ENCODE measurements at places on chromosomes 1 and 21. TPM values are rescaled to one million over a fixed set of nuclear protein-coding genes. Genes with fewer than 3 reads are reported as not detected.

DNA sequence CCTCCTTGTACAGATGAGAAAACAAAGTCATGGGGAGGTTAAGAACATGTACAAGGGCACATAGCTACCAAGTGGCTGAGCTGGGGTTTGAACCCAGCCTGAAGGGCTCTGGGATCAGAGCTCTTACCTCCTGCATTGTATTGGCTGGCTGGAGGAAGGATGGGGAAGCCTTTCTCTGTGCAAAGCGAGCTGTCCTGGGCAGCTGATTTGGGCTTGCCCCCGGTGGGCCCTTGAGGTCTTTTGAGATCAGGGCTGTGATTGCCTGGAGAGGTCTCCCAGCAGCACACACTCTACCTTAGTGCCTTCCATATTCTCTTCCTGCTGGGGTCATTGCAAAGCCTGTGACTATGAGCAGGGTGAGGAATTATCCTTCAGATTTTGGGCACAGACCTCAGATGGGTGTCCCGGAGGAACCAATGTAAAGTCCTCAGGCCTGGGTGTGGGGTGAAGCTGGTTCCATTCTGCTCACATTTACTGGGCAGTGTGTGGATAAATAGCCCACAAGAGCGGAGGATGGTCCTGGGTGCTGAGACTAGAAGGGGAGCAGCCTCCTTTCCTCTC, 53.3 kb upstream of the EPS8L3 start:
- DNase-seq, result no peak

DNA sequence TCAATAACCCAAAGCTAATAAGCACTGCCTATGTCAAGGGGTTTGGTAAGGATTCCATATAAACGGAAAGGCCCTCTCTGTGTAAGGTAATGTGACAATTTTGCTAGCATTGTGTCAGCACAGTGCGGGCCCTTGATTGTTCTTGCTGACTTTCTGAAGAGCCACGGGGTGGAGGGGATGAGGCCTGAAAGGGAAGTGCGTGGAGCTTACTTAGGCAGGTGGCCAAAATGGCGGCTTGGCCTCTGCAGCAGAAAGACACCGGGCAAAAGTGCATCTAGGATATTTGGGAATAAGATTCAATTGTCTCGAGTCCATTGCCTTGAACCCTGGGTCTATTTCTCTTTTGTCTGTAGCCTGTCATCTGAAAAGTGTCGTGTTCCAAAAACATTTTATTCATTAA, 114.3 kb downstream of the TGFB2 start:
- no peak for DNase-seq

GRCh38 chr1:155160128-155160527, 13.0 kb downstream of the KRTCAP2 start:
- DNase-seq, result no peak

DNA sequence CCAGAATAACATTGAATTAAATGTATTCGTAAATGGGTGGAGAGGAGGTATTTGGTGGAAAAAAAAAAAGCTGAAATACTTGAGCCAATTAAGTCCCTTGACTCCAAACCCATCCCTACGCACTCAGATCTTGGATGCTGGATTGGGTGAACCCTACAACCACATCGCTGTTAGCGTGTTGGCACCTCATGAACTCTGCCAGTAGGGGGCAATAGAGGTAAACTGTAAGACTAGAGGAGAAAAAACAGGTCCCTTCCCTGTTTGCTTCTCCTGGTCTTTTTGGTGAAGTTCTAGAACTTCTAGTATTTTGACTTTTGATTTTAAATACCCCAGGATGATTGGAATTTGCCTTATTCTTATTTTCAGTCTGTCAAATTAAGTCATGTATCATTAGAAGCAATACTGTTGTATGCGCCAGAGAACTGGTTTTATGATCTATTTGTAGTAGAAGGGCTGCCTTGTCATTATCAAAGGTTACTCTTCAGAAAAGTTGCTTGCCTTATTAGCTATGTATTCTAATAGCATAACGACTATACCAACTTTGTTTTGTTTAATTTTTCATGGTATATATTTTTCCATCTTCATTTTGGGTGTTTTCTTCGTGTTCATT, 1.9 kb upstream of the OR13G1 start:
- no peak for DNase-seq

DNA sequence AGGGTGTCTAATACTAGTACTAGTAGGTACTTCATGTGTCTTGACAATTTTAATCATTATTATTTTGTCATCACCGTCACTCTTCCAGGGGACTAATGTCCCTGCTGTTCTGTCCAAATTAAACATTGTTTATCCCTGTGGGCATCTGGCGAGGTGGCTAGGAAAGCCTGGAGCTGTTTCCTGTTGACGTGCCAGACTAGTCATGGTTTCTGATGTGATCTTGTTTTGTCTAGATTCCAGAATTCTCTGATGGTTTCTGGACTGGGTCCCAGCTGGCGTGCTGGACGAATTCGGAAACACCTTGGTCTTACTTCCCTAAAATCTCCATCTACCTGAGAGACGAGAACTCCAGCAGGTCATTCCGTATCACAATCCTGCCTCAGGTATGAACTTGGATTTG, 66.1 kb upstream of the FAM3B start:
- DNase-seq, result no peak

GRCh38 chr1:154479764-154480421, 22.1 kb upstream of the TDRD10 start:
- peak; percentile 77 for DNase-seq

GRCh38 chr1:225415307-225415706, 12.5 kb downstream of the LBR start:
- DNase-seq, result no peak

- no peak for DNase-seq
Observed at GRCh38 chr1:63326106-63326472, 3.7 kb downstream of the FOXD3 start.

DNA sequence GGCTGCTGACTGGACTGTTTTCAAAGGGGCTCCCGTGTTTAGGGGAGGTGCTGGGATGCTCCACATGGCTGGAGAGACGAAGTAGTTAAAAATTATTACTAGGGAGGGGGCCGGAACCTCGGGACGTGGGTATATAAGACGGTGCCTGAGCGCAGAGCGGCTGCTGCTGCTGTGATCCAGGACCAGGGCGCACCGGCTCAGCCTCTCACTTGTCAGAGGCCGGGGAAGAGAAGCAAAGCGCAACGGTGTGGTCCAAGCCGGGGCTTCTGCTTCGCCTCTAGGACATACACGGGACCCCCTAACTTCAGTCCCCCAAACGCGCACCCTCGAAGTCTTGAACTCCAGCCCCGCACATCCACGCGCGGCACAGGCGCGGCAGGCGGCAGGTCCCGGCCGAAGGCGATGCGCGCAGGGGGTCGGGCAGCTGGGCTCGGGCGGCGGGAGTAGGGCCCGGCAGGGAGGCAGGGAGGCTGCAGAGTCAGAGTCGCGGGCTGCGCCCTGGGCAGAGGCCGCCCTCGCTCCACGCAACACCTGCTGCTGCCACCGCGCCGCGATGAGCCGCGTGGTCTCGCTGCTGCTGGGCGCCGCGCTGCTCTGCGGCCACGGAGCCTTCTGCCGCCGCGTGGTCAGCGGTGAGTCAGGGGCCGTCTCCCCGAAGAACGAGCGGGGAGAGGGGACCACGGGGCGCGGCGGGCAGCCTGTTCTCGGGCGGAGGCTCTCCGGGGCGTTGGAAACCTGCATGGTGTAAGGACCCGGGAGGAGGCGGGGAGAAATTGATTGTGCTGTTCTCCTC, at the start of gene CHODL:
TSS of gene CHODL (plus strand) at position 163 of the 793 bp plus-strand sequence. CDS start at position 554, 391 bp downstream.
- peak; percentile 9 for DNase-seq

- DNase-seq, result no peak
Observed at GRCh38 chr1:157671895-157672294, 28.7 kb downstream of the FCRL3 start.

GRCh38 chr1:10378081-10378841, 20.6 kb upstream of the PGD start:
- no peak for DNase-seq

DNA sequence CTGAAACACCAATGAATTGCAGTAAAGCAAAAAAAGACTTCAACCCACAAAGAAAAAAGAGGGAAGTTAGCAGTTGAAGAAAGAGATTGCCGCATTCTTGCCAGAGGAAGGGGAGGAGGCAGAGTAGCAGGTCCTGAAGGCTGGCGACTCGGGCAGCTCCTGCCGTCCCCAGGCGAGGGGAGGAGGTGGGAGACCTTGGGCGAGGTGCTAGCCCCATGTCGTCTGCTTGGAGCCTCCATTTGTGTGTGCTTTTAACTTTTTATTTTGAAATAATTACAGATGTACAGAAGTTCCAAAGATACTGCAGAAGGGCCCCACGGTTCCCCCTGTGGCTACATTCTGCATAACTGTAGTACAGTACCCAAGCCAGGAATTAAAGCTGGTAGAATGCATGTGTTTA, 6.7 kb downstream of the TRPM2 start:
- no peak for DNase-seq

DNA sequence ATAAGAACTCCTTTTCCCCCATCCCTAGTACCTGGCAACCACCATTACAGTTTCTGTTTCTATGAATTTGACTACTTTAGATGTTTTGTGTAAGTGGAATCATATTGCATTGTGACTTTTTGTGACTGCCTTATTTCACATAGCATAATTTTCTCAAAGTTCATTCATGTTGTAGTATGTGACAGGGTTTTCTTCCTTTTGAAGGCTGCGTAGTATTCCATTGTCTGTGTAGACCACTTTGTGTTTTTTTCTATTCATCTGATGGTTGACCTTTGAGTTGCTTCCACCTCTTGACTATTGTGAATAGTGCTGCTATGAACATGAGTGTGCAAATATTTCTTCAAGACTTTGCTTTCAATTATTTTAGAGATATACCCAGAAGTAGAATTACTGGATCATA, 225.8 kb upstream of the L1TD1 start:
- DNase-seq, result no peak

DNA sequence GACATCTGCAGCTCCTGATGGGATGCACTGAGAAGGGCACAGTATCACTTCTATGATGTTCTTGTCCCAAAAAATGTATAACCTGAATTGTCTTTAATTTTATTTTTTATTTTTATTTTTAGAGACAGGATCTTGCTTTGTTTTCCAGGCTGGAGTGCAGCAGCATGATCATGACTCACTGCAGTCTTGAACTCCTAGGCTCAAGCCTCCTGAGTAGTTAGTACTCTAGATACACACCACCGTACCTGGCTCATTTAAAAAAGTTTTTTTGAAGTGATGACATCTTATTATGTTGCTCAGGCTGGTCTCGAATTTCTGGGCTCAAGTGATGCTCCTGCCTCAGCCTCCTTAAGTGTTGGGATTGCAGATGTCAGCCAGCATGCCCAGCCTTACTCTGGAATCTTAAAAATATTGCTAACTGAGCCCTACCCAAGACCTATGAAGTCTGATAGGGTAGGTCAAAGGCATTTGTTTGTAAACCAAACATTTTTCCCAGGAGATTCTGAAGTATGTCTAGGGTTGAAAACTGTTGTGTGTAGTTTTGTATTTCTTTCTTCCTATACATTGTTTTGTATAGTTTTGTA, 68.9 kb downstream of the ATF6 start:
- no peak for DNase-seq

DNA sequence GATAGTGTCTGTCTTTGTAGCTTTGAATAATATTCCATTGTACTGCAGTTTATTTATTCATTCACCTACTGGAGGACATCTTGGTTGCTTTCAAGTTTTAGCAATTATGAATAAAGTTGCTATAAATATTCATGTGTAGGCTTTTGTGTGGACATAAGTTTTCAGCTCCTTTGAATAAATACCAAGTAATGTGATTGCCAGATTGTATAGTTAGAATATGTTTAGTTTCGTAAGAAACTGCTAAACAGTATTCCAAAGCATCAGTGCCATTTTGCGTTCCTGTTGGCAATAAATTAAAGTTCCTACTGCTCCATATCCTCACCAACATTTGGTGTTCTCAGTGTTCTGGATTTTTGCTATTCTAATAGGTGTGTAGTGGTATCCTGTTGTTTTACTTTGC, 311.7 kb upstream of the FMN2 start:
- no peak for DNase-seq

DNA sequence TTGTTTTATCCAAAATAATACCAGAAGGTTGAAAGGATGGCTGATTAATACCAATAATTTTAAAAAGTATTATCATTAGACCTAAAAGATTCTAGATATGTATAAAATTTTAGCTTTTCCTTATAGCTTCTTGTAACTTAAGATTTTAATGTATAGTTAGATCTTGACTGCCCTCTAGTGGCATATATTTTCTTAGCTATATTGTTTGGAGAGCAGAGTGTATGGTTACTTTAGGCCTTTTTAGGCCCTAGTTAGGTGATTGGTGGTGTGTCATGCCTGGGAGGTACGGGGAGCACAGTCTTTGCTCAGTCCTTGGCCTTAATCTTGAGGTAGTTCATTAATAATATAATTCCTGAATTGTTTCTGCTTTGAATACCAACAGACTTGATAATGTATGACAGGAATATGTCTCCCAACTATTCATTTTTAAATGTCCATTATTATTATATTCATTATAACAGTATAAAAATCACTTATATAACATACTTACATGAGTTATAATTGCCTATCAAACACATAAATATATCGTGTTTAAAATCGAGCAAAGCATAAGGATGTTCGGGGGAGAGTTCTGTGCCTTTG, 328.4 kb downstream of the ZP4 start:
- peak; percentile 33 for DNase-seq

DNA sequence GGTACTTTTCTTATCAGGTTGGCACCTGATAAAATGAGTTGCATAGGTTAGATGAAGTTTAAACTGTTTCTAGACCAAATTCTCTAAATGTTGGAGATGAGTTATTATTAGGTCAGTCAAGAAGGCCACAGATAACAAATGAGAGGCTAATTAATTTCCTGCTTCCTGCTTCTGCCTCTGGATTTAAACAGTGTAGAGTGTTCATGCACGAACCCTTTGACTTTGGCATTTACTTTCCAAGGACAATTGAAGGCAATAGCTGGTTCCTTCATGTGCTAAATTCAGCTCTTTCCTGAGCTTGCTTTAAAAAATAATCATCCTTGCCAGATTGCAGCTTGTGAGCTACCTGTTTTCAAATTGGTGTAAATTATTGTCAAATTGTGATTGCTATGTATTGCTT, 80.6 kb downstream of the RASAL2 start:
- DNase-seq, result no peak

DNA sequence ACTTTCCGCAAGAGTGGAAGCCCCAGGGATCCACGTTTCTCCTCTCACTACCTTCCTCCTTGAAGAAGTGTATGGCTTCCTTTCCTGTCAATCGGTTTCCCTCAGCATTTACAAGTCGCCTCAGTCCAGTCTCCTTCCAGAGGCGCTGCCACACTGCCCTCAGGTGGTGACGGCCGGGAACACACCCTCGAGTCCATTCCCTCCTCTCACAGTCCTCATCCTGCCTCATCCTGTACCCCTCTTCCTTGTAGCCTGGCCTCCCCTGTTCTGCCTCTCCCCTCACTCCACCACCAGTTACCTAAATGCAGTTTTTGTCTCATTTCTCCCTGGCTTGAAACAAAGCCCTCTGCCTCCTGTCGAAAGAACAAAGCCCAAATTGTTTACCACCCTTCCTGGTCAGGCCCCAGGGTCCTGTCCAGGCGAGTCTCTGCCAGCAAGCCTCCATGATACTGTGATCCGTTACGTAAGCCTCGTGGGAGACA, 23.2 kb upstream of the LSM10 start:
- peak; percentile 74 for DNase-seq

The ANGEL2 gene
- polyA plus RNA-seq, result 44.4 TPM

The GBP1 gene
- polyA plus RNA-seq, result 55.7 TPM

The OLIG2 gene
- polyA plus RNA-seq, result not detected

The KCNK2 gene
- not detected for polyA plus RNA-seq

The TMEM54 gene
- 21.4 TPM for polyA plus RNA-seq
